ENCODE measurements at places on chromosomes 5 and 9.

GRCh38 chr9:4297151-4297785 lies 2.6 kb downstream of the GLIS3 start:
- DNase-seq: peak; percentile 32

GRCh38 chr5:135158982-135159381 lies 125.0 kb upstream of the PITX1 start:
- no peak for DNase-seq

GRCh38 chr5:8825139-8825757 lies 720.6 kb downstream of the SEMA5A start:
- no peak for DNase-seq

GRCh38 chr5:172497591-172498255 lies 43.4 kb upstream of the SH3PXD2B start:
- DNase-seq: peak; percentile 9

- DNase-seq: no peak
Measured at GRCh38 chr9:106883626-106884190, 20.7 kb downstream of the ZNF462 start.

- DNase-seq: no peak
Measured at GRCh38 chr5:153555420-153556114, 65.1 kb downstream of the GRIA1 start.

DNA sequence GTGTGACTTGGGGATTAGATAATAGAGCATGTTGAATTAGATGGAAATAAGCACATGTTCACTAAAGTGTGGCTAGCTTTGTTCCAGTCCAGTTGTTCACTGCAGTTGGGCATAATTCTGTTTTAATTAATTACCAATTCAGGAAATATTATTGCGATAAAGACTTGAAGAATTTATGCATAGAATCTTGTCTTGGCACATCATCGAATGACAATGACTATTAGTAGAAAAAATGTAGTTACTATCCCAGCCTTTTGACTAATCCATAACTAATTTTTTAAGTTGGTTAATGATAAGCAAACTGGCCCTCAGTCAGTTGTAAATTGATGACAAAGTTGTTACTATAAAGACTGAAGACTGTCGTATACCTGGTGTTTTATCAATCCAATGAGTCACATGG lies 10.5 kb downstream of the LNPEP start:
- no peak for DNase-seq

- no peak for DNase-seq
Measured at GRCh38 chr5:171850324-171850947, 64.8 kb downstream of the SMIM23 start.

DNA sequence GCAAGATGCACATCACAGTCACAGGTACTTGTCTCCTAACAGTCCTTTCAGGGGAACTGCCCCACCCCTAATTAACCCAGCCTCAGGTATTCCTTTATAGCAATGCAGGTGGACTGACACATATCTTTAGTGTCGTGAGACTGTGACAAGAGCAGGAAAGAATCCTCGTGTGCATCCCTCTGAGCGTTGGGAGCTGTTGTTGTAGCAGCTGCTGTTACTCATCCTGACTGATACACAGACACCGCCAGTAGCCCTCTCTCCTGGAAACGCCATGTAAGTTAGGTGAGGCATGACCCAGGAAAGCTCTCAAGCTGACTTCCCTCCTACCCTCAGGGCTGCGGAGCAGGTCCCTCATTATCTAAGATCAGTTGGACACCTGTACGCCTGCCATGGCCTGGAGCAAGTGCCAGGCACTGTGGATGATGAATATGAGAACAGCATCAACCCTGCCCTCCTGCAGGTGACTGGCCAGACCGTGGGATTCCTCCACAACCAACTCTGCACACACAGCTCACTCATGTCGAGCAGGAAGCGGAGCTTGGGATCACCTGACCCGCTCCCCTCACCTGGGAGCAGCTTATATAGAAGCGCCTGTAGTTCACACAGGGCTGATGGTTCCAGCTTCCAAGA lies 10.2 kb upstream of the LCN15 start:
- DNase-seq: no peak

DNA sequence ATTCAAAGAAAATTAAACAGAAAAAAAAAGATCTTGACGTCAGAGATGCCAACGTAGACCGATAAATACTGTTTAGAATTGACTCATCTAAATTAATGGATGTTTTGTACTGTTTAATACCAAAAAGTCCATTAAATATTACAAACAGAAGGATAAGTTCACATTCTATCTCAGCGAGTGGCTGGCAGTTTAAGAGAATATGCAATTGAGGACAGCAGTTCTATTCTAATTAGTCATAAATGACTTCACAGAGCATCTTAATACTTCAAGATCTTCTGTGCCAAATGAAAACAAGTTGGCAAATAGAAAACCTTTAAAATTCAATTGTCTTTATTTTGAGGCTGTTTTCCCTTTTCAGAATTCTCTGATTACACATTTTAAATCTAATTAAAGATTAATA lies 326.6 kb upstream of the NREP start:
- DNase-seq: no peak

GRCh38 chr5:152367554-152367953 lies 37.5 kb downstream of the NMUR2 start:
- DNase-seq: no peak

GRCh38 chr9:69548681-69549080 lies 123.5 kb downstream of the APBA1 start:
- no peak for DNase-seq

DNA sequence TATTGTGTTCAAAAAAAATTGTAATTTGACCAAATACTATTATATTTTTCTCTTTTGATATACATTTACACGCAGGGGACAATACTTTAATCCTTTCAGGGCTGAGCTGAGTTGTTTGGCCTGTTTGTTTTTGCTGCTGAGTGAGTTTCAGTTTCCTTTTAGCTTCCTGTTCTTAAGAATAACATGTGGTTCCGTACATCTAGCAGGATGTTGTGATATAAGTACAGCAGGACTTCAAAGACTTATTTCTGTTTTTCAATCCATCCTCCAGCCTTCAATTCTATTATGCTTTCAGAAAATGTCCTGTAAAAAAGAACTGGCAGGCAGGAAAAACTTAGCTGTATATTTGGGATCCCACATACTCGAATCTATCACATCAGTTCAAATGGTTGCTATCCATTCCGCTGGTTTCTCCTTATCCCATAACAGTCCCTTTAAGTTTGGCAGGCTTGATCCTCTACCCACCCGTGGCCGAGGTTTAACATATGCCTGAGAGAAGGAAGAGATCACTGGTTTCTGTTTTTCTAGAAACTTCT lies 1037.3 kb upstream of the ACO1 start:
- no peak for DNase-seq

- DNase-seq: no peak
Measured at GRCh38 chr9:6686396-6686795, 40.9 kb upstream of the GLDC start.

GRCh38 chr5:2168601-2169429 lies 286.1 kb upstream of the IRX4 start:
- DNase-seq: no peak
